ENCODE measurements at places on chromosomes 6 and 20.
A peak's percentile ranks its signal among the peaks of the same experiment; 100 is the strongest.

DNA sequence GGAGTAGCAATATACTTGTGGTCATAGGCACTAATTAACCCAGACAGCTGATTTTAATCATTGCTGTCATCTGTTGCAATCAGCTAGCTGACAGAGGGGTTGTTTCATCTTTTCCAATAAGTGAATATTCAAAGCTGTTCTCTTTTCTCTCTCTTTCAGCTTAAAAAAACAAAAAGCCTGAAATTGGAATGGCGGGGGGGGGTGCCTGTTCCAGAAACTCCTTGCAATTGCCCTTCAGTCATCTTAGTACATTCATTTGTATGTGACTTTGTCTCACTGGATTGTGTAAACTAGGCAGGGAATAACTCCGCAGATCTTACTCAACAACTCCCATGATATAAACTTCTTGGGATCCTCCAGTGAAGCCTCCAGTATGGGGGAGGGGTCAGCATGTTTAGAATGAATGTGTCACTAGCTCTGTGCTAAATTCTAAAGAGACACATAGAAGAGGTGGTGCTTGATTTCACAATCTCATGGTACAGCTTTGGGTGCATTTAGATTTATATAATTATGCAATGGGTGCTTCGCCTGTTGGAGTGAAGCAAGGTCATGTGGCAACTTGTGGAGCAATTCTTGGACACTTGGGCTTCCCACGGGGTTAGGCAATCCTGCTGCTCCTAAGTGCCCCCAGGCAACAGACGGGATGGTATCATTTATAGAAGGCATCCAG is 40.1 kb downstream of the SLC24A3 start:
- DNase-seq: no peak

GRCh38 chr20:17925141-17925939 is 43.3 kb downstream of the SNX5 start:
- no peak for DNase-seq

DNA sequence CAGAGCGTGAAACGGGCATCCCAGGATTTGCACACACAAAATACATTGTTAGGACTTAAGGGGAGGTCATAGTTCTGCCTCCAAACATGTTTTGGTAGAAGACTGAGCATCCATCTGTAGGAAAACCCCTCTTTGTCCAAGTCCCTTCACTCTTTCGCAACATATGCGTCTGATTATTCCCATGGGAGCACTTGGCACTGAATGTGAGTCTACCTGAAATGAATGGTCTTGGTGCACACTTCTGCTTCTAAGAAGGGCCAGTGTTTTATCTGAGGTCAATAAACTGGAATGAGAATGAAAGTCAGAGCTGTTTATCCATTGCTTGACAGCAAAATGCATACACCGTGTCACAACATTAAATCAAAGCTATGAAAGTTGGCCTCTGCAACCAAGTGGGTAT is 33.0 kb downstream of the GJA10 start:
- DNase-seq: no peak

DNA sequence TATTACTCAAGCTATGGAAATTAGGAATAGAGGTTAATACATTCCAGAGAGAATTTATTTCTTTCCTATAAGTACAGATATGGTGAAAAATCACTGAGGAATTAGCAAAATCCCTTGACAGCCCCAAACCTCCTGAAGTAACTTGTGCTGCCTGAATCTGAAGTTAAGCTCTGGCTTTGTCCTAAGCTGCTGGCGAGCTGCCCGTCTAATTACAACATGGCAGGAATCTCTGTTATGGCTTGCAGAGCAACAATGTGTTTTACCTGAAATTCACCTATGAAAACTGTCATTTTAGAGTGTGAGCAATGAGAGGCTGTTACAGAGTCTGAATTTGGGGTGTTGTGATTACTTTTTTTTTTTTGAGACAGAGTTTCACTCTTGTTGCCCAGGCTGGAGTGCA is 22.5 kb upstream of the IYD start:
- DNase-seq: no peak

DNA sequence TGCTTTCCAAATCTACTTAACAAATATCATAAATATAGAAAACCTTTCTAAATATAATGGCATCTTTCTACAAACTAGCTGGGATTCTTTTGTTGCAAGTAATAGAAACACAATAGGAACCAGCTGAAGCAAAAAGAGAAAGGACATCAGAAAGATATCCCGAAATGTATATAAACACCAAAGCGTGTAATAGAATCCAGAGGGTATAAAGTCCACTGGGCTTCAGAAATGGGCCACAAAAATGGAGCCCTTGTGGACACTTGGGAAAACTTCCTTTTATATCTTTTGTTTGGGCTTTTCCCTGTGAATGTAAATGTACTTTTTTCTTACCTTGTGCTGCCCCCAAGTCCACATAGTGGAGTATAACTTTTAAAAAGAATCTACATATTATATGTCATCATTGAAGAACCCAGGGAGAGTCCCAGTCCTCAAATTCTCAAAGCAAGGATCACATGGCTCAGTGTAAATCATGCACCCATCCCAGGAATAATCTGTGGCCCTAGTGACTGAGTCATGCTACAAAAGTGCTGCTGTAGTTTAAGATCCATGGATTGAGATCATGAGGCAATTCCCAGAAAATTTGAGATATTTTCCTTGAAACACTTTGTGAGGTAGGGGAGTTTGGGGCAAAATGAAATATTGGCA is 457.0 kb downstream of the EPM2A start:
- peak; percentile 37 for DNase-seq

- DNase-seq: no peak
Measured at GRCh38 chr6:38783443-38784228, 68.5 kb downstream of the DNAH8 start.

GRCh38 chr6:129684903-129685661 is 24.9 kb downstream of the ARHGAP18 start:
- DNase-seq: no peak

DNA sequence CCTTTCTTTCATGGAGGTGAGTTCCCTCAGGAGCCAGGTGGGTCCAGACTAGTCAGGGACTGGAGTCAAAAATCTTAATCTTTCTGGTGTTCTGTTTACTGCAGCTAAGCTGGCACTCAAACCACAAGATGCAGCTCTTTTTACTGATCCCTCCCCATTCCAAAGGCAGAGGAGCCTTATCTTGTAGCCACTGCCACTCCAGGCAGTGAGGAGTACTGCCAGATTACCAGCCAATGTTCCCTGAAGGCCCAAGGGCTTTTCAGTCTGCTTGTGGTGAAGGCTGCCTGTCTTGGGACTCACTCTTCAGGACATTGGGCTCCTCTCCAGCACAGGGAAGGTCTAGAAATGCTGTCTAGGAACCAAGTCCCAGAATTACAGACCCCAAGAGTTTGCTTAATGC is 490.4 kb upstream of the ADGRB3 start:
- no peak for DNase-seq

- DNase-seq: no peak
Measured at GRCh38 chr6:27422651-27423332, 34.2 kb downstream of the ZNF391 start.

GRCh38 chr6:68778356-68779020 is 143.4 kb downstream of the ADGRB3 start:
- peak; percentile 54 for DNase-seq

GRCh38 chr6:160678230-160678629 is 14.2 kb upstream of the LPA start:
- DNase-seq: no peak

DNA sequence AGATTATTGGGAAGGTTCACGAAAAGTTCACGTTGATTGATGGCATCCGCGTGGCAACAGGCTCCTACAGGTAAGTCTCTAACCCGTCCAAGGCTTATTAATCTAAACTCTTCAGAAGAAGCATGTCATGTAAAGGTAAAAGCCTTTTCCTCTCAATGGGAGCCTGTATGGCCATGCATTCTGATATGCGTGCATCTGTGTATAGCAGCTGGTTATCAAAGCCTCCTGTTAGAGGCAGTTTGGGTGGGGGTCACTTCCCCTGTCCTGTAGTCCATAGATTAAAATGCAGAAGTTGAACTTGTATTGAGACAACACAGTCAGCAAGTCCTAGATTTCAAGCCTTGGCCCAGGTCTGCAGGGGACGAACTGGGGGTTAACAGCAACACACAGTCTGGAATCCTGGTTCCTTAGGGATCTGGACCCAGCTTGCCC is 14.2 kb upstream of the DHX35 start:
- DNase-seq: no peak

DNA sequence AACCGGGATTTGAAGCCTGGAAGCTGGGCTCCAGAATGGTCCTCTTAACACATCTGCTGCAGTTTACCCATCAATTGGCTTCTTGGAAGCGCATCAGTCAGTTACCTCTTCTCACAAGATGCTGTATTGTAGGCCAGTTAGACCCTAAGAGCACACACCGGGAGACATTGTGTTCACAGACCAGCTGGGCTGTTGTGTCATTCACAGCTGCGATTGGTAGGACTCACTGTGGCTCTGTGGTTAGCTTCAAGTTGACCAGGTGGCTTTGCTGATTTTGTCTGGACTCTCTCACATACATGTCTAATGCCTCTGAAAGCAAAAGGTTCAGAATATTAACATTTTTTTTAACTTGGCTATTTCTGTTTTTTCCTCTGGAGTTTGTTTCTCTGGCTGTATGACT is 64.8 kb downstream of the SNX9 start:
- DNase-seq: no peak

DNA sequence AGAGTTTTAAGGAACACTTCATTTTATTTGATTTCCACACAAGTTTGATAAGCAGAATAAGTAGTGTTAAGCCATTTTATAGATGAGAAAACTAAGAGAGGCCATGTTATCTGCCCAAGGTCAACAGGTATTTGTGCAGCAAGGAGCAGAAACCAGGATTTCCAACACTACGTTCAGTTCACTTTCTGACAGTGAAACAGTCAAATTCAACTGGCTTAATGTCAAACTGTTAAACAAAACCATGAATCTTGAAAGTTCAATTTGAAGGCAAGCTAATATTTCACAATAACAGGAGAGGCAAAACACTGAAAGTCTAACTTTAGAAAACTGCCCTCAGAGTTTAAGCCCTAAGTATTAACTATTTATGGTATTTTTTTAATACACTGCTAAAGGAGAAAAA is 32.6 kb downstream of the DTNBP1 start:
- DNase-seq: no peak

DNA sequence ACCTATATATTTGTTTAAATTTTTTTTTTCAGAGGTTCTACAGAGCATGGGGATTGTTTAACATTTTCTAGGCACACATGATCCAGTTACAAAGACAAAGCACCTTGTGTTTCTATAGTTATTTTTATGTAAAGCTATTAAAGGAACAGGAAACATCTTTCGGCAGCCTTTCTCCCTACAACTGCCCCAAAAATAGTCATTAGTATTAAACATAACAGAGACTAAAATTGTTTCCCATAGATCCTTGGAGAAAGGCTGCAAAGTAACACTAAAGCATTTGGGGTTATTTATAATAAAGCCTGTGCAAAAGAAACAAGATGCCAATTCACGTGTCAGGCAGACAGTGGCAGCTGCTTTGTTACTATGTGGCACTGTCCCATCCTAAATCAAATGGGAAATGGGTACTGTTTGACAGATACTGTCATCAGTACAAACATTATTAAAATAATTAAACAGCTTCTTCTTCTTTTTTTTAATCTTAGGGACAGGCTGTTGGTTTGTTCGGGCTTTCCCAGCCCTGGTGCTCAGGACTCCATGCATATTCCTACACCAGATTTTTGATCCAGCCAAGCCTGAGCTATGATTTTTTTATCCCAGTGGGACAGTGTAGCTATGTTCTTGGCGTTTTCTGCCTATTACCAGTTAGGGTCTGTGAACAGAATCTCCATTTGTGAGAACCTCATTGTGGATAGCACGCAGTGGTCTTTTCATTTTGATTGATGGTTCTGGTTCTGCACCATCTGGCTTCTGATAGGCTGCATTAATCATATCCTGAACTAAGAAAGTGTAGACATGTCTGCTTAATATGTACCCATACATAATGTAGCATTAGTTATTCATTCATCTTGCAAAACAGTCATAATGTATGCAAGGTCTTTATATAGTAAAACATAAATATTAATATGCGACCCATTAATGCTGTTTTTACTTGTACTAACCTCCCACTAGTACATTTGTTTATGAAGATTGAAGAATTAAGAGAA is 460.4 kb upstream of the SOX4 start:
- DNase-seq: no peak

DNA sequence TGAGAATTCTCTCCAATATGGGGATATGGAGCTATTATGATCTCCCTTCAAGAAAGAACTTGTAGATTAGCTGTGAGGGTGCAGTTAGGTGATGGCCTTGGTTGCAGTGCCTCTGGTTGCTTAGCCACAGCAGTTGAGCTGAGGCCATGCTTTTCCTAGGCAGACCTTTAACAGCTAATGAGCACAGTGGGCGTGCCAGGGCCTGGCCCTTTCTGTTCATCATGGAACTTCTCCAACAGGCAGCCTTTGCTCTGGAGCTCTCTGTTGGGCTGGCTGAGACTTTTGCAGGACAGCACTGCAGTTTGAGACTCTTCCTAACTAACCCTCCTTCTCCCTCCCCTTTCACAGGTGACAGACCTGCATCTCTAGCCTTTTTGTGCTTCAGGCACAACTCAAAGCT is 39.7 kb upstream of the TMEM170B start:
- DNase-seq: no peak

- no peak for DNase-seq
Measured at GRCh38 chr20:25071734-25072133, 10.2 kb downstream of the VSX1 start.

- DNase-seq: no peak
Measured at GRCh38 chr20:55424968-55425367, 580.4 kb downstream of the CBLN4 start.

GRCh38 chr6:135902756-135903331 is 51.3 kb downstream of the PDE7B start:
- no peak for DNase-seq

- no peak for DNase-seq
Measured at GRCh38 chr6:107729098-107729497, 95.0 kb downstream of the SCML4 start.

DNA sequence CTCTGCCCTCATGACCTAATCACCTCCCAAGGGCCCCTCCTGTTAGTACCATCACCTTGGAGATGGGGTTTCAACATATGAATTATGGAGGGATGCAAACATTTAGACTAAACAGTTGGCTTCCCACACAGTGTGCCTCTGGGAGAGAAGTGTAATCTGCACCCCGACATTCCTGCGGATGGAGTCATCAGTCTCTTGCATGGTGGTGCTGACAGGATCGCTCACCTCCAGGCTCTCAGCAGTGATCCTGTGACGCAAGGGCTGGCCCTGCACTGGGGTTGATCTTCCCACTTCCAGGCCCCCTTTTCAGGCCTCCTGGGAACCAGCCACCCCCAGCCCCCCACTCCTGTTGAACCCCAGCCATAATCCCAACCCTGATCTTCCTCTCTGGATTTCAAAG is 16.0 kb upstream of the PI16 start:
- DNase-seq: peak; percentile 50

DNA sequence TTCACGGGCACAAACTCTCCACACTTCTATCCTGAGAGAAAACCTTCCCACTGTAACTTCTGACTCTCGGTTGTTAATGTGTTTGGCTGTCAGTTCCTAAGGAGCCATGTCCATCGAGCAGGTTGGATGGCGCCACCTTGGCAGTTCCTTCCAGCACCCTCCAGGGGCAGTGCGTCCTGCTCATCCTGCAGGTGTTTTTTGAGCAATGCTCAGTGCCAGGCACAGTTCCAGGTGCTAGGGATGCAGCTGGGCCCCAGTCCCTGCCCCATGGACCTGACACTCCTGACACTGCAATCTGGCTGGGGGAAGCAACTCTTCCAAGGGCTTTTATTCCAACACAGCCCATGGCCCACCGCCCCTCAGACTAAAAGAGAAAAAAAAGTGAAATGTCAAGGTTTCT is 376.4 kb downstream of the PREX1 start:
- DNase-seq: no peak

- peak; percentile 81 for DNase-seq
Measured at GRCh38 chr6:36852481-36853147, 13.4 kb upstream of the CPNE5 start.

GRCh38 chr20:34165018-34165619 is 53.1 kb upstream of the EIF2S2 start:
- no peak for DNase-seq
